ENCODE measurements at places on chromosomes 1 and 21.
A peak's percentile ranks its signal among the peaks of the same experiment; 100 is the strongest.

GRCh38 chr1:19797827-19798226 is 1.9 kb downstream of the TMCO4 start:
- no peak for DNase-seq

- no peak for DNase-seq
Measured at GRCh38 chr1:92094090-92094489, 13.9 kb downstream of the BTBD8 start.

DNA sequence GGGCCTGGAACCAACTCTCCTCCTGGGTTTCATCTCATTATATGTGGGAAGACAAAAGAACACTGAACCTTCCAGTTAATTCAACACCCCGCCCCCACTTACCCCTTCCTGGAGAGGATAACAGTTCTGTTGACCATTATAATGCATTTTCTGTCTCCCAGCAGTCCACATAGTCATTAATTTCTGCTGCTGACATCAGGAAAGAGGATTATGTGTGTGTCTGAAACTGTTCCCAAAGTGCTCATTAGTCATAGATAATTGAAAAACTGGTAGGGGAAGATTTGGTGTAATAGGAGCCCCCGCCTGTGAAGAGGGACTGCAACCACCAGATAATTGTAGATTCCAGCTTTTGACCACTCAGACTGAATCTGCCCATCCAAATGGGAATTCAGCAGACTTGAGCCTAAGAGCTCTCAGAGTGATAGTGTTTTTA is 208.7 kb downstream of the FGGY start:
- no peak for DNase-seq

DNA sequence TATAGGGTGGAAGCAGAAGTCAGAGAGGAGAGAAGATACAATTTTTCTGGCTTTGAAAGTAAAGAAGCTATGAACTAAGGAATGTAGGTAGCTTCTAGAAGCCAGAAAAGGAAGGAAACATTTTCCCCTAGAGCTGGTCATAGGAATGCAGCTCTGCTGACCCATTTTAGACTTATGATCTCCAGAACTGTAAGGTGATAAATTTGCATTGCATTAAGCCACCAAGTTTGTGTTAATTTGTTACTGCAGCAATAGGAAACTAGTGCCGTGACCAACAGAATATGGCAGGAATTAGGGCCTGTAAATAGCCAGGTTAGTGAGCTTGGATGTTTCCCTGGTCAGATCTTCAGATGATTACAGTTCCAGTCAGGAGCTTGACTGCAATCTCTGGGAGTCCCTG is 244.3 kb upstream of the C1orf105 start:
- no peak for DNase-seq

- no peak for DNase-seq
Measured at GRCh38 chr1:34740161-34740868, 14.5 kb upstream of the GJB5 start.

DNA sequence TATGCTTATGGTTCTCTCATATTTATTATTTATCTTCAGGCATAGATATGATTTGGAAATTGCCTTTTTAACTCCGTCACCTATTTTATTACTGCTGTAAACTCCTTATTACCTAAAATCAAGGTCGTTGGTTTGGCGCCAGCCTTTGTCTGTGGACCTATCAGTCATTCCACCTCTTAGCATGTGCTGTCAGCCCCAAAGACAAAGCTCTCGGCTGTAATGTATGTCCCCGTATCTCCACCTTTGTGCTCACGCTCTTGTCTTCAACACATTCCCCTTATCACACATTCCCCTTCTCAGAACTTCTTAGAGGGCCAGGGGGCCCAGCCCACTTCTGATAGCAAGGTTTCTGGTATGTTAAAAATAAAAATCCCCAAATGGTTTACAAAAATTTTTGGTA is 342.2 kb downstream of the RYR2 start:
- DNase-seq: no peak

DNA sequence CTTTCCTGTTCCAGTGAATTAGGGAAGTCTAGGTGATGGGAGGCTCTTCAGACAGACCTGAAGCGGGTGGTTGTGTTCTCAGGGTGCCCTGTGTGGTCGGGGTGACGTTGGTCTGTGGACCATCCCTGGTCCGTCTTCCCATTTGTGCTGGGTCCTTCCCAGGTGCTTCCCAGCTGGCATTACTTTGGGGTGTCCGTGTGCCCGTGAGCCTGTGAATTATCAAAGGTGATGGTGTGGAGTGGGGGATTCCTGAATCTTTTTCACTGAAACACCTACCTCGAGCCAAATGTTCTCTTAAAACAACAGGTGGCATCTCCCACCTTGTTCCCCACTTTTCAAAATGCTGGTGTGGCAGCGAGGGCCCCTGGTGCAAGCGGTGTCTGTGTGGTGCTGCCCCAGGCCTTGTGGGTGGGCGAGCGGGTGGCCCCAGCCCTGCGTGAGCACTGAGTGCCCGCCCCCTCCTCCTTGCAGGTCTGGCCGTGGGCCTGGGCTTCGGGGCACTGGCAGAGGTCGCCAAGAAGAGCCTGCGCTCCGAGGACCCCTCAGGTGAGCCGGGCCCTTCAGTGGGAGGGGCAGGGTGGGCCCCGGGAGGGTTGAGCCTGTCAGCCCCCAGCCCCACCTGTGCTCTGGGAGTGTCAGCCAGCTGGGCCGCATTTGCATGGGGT is 37.0 kb downstream of the COQ8A start:
- no peak for DNase-seq

DNA sequence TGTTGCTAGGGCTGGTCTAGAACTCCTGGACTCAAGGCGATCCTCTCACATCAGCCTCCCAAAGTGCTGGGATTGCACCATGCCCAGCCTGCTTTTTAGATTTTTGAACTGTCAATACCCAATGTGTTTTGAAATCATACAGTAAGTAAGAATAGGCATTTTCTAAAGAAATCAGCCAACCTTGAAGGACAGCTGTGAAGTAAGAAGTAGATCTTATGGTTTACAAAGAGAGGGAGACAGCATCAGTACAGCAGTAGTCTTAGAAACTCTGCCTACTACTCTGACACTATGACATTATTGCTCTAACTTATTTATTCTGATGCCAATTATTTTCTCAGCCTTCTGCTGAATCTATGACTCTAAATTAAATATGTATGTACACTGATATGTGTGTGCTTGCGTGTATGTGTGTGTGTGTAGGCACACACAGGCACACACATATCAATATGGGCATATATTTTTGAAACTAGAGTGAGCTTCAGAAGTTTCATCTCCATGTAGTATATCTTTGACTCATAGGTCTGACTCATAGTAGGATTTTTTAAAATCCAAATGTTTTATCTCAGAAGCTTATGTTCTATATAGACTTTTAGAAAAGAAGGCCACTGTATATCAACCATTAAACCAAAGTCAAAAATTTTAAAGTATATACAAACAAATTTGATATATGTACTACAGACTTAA is 140.4 kb downstream of the COL24A1 start:
- no peak for DNase-seq

- no peak for DNase-seq
Measured at GRCh38 chr1:112676543-112676942, 2.1 kb downstream of the MOV10 start.

GRCh38 chr1:69451196-69451595 is 116.5 kb upstream of the LRRC7 start:
- DNase-seq: no peak

DNA sequence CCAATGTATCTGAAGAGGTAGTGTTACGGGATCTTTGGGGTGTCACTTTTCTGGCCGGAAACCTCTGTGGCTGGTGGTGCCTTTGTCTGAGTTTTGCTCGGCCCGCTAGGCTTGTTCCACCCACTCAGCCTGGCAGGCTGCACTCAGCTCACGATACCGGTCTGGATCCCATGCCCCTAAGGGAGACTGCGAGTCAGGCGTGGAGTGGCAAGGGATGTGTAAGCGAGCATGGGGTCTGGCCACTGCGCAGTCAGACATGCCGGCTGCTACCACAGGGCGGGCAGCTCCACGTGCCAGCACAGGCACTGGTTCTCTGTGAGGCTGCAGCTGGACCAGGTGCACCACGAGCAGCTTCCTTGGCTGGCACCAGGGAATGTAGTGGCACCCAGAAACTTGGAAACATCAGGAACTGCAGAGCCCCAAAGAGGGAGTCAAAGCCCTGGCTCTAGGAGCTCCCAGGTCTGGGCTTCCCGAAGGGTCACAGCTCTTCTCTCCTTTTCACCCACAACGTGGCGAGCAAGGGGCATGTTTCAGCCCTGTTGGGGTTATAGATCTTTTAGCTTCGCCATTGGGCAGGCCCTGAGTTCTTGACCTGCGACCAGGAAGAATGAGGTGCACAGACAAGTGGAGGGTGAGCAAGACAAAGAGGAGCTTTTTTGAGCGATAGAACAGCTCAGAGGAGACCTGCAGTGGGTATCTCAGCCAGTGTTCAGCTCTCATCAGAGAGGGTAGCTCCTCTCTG is 23.8 kb upstream of the LRRC8C start:
- DNase-seq: peak; percentile 20

GRCh38 chr1:172167796-172168596 is 252.5 kb upstream of the C1orf105 start:
- no peak for DNase-seq

DNA sequence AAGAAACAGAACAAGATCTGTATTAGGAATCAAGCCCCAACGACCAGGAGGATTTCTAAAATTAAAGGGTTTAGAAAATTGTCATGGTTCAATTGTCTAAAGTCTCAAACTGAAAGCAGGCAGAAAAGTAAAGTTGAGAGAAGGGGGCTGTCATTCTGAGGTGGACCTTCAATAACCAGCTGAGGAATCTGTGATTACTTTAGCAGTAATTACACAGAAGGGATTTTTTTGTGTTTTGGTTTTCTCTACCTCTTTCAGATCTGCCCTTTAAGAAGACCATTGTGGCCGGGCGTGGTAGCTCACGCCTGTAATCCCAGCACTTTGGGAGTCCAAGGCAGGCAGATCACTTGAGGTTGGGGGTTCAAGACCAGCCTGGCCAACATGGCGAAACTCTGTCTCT is 17.4 kb downstream of the AIDA start:
- DNase-seq: no peak

DNA sequence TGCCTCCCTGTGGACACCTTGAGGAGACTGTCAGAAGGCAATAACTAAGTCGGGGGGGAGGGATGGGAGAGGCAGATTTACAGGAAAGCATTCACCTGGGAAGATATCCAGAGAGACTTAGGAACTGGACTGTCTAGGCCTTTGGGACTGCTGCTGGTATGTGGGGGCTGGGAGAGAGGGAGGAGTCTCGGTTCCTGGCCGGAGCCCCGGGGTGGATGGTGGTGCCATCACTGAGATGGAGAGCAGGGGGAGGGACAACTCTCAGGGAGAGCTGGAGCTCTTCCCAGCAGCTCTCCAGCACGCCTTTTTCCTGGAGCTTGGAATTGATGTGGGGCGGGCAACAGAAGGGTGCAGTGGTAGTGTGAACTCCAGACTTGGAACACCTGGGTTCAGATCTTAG is 22.1 kb downstream of the PTPRF start:
- no peak for DNase-seq

DNA sequence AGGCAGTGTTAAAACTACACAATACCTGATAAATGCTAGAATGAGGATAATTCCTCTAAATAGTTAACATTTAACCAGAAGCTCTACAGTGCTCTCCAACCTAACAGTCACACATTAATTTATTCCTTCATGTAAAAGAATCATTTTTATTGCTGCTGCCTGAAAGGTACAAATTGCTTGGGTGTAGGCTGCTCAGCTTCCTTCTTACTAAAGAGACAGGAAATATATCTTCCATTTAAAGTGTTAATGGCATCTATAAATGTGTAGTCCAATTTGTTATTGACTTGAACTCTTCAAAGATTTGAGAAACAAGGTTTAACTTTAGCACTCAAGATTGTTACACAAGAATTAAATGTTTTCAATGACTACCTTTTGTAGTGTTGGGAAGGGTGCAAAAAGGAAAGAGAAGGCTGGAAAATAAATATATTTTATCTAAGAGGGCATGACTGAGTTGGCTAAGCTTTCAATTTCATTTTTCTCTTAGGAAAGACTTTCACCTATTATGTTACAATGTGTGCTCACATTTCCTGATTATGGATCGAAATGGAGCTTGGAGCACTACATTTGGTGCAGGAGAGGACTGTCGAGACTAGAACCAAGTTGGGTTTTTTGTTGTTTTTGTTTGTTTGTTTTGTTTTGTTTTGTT is 105.5 kb upstream of the CACYBP start:
- DNase-seq: no peak

DNA sequence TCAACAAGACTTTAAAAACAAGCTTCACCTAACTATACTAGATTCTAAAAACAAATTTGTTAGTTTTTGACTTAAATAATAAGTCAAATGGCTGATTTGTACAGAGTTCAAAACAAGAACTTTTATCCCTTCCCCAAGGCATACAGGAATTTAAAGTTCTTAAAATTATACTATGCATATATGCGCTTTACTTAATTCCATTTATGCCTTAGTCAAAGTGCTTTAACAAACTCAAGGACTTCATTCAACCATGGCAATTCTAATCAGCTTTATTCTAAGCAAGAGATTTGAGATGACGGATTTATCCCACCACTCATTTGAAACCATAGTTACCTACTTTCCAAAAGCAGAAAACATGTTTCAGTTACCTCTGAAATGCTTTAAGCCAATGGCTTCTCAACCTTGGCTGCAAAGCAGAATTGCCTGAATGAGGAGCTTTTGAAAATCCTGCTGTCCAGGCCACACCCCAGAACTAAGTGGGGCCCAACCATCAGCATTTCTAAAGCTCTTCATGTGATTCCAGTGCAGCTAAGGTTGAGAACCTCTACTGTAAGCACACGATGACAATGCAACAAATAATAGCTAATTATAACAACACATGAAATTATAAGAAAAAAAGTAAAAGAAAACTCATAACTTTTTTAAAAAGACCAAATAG is 44.6 kb downstream of the TTLL7 start:
- DNase-seq: no peak

DNA sequence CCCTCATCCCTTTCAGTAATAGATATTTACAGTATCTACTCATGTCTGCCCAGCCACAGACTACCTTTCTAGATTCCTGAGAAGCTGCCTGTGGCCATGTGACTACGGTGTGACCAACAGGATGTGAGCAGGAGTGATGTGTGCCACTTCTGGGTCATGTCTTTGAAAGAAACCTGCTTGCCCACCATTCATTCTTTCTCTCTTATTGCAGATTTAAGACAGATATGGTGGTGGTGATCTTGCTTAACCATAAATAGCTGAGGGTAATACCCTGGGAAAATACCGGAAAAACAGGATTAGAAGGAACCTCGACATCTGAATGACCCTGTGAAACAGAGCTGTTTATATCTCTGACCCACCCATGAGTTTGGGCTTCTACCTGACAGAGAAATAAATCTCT is 41.6 kb upstream of the GUCA2A start:
- DNase-seq: no peak

GRCh38 chr1:221778535-221779142 is 36.8 kb upstream of the DUSP10 start:
- no peak for DNase-seq

- DNase-seq: no peak
Measured at GRCh38 chr1:70228670-70229069, 7.5 kb downstream of the SRSF11 start.

- DNase-seq: no peak
Measured at GRCh38 chr1:15501208-15502032, 22.6 kb downstream of the CASP9 start.

GRCh38 chr1:239617731-239618130 is 231.4 kb downstream of the CHRM3 start:
- DNase-seq: no peak

GRCh38 chr1:26391450-26391849 is 18.9 kb upstream of the ZNF683 start:
- DNase-seq: no peak

Measured in activated gamma-delta T cell (primary cell).